ENCODE measurements at places on chromosomes 1 and 21.

- no peak for DNase-seq
Measured at GRCh38 chr1:201641524-201642253, 102.8 kb downstream of the NAV1 start.

DNA sequence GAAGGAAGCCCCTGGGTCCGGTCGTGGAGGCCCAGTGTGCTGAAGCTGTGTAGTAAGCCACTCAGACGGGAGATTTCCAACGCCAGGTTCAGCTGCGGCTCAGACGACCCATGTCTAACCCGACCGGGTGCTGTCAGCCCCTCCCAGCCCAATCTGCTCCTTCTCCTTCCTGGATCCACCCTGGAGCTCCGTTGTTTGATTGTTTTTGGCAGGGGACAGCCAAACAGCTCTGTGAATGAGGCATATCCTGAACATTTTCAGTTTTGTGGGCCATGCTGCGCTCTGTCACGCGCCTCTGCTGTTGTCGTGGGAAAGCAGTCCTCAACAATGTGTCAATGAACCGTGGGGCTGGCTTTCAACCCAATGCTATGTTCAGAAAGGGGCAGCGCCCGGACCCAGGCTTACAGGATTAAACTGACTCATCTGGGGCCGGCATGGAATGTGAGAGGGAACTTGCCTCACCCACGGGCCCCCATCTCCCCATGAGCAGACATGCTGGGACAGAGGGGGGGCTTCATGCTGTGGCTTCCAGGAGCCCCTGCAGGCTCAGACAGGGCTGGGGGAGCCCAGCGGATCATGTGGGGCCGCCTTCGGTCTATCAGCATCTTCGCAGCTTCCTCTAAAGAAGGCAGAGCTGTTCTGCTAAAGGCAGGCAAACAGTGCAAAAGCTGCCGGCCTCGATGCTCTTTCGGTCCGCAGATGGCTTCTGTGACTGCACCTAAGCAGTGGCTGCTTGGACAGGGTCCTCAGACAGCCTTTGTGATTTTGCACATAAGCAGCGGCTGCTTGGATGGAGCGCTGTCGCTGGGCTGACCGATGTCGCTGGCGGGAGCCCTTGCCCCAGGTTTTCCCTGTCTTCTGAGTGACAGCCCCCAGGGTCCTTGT is 101.7 kb downstream of the RIPK4 start:
- DNase-seq, result no peak

DNA sequence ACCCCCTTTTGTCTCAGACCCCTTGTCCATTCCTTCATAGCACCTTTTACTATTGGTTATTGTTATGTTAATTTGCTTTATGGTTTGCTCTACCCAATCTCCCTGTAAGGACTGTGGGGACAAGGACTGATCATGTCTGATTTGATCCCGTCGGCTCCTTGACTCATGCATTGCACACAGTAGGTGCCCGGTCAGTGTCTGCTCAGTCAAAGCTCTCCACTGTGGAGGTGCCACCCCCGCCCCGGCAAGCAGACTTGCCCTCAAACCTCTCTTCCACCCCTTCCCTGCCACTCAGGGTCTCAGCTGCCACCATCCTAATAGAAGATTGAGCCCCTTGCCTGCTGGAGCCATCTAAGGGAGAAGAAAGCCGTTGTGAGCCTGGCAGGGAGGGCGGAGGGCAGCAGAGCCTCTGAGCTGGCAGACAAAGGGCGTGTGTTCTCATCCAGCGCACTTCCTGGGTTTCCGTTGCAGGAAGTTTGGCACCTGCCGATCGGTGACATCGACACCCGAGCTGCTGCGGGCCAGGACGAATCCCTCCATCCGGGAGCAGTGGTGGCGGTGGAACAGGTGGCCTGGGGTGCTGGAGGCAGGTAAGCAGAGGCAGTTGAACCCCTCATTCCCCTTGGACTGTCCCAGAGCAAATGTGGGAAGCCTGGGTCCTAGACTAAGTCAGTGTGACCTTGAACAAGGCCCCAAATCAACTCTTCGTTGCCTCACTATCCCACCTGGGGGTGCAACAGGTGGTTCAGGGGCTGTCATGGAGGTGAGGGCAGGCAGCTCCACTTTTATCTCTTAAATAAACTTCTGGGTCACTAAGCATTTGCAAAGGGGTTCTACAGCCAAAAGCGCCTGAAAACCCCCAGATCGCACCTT is 2.2 kb upstream of the FBLIM1 start:
- DNase-seq, result peak; percentile 60

DNA sequence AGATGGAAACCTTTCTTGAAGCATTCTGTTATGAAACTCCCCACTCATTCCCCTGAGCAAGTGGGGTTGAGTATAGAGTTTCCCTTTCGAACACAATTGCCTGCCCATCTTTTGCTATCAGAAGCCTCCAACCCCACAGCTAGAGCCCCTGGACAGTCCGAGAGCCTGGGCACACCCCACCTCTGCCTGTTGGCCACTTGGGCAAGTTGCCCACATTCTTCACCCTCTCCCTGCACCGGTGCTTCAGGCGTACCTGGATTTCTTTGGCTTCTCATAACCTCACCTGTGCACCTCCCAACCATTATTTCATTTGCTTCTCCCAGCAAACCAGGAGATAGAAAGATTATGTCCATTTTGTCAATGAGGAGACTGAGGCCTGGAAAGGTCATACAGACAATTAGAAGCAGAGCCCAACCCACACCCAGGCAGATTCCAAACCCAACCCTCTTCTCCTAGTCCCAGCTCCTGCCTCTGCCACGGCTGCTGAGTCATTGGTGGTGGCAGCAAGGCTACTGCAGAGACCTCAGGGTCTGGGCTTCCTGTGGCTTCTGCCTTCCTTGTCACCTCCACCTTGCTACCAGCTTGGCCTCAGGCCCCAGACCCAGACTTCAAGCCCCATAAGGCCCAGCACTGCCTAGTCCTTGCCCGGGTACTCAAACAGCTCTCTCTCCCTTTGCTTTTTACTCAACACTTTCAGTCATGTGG is 118.7 kb upstream of the ZBTB40 start:
- no peak for DNase-seq

GRCh38 chr1:229803626-229804217 is 177.7 kb downstream of the URB2 start:
- DNase-seq, result no peak

DNA sequence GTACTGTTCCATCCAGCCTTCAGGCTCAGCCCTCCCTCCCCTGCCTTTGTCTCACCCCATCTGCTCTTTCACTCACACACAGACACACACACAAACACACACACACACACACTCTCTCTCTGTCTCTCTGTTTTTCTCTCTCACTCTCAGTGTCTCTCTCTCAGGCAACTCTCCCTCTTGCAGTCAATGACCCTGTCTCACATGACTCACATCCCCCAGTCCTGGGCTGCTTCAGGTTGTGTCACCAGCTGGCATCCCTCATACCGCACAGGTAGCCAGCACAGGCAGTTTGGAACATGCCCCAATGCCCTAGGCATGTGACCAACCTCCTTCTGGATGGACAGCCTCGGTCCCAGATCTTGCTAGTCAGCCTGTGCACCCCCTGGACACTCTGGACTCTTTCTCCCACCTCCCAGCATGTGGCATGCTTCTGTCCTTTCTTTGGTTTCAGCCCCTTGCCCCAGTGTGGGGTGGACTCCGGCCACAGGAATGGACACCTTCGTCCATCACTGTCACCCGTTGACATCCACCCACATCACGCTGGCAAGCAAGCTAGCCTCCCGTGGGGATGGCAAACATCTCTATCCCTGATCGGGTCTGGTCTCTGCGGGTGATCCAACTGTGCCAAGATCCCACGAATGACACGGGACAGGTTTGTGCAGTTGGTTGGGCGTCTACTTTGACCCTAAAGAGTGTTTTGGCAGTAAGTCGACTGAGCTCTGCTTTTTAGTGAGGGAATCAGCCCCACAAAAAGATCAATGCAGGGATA is 23.4 kb upstream of the FCGR2A start:
- DNase-seq, result no peak

DNA sequence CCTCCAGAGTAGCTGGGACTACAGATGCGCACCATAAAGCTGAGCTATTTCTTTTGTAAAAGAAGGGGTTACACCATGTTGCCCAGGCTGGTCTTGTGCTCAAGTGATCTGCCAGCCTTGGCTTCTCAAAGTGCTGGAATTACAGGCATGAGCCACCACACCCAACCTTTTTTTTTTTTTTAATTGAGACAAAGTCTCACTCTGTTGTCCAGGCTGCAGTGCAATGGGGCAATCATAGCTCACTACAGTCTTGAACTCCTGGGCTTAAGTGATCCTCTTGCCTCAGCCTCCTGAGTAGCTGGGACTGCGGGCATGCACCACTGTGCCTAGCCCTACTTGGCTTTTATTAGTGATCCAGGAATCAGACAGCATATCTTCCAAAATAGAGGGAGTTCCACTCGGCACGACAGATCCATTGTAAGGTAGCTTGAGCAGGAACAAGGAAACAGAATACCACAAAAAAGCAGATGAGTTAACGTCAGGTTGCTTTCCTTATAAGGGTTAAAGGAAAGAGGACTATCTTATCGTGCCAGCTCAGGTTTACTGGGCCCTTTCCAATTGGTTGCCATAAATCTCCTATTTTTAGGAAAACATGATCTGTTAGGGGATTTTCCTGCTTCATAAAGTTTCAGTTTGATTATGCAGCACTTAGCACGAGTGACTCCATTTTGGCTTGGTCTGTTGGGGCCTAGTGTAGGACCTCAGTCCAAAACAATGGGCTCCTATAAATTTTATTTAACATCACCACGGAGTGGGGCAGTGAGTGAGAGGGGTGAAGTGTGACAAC is 45.2 kb downstream of the NENF start:
- DNase-seq, result no peak

- no peak for DNase-seq
Measured at GRCh38 chr1:94698356-94698755, 121.8 kb upstream of the SLC44A3 start.

DNA sequence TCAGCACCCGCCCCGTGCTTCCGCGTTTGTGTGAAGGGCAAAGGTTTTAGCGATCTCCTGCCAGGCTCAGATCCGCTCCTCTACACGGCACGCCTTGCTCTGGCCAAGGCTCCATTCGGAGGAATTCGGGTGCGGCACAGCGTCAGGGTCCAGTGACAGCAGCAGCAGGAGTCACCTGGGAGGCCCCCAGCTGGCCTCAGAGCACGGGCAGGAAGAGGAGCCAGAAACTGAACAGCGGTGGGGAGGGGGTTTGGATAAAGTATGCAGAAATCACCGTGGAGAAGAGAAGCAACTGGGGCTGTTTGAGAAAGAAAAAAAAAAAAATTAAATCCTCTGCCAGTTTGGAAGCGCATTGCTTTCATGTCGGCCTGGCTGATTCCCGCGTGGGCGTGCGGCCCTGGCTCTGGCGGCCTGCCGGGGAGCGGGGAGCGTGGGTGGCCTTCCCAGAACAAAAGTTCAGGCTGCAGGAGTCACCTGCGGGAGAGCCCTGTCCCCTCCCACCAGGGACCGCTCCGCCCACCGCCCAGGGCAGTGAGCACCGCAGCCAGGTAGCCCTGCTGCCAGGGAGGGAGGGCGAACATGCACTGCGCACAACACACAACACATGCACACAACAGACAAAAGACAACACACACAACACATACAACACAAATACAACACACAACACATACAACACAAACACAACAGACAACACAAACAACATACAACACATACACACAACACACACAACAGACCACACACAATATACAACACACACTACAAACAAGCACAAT is 107.6 kb downstream of the ETS2 start:
- no peak for DNase-seq

DNA sequence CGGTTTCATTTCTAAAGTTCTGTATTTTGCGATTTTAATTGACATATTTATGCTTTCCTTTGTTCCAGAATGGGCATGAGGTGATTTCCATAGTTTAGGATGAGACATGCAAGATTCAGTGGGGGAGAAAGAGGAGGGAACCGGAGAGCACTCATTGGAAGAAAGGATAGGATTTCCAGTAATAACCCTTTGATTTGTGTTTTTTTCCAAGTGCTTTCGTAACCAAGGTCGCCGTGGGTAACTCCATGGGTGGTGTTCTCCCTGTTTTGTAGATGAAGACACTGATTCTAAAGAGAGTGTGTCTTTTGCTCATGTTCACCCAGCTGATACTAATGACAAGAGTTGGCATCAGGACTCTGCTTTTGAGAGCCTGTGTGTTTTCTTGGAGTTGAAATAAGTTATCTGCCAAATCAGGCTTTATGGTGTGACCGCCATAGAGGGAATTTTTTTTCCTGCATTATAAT is 170.1 kb downstream of the DHRS3 start:
- no peak for DNase-seq

- no peak for DNase-seq
Measured at GRCh38 chr1:25700626-25701025, 84.0 kb downstream of the MAN1C1 start.

DNA sequence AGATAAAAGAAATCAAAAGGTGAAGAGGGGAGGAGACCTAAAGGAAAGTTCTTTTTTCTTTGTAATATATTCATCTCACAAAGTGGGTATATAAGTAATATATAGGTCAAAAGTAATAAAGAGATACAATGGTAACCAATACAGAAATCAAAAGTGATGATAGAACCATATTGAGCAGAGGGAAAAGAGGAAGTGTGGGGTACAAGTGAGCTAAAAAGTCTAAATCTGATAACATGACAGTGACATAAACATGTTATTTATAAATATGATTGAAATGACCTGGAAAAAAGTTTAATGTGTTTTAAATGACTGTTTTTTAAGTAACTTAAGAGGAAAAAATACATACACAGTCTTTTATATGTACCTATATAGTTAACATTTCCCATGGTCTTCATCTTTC is 70.5 kb downstream of the MRPL39 start:
- DNase-seq, result no peak

DNA sequence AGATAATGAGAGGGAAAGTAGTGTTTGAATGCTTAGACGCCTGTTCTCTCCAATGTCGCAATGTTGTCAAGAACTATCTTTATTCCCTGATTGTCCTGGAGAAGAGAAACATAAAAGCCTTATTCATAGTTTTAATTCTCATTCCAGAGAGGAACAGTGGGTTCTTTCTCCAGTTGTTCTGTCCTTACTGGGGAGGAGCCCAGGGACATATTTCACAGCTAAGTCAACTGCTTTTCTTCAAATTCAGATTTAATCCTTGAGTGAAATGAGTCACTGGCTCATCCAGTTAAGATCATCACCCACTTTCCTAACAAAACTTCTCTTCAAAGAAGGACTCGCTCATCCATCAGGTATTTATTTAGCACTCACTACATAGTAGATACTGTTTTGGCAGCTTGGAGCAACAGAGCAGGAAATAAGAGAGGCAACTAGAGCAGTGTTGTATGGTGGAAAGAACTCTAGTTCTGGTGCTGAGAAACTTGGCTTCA is 365.7 kb upstream of the USP24 start:
- no peak for DNase-seq

DNA sequence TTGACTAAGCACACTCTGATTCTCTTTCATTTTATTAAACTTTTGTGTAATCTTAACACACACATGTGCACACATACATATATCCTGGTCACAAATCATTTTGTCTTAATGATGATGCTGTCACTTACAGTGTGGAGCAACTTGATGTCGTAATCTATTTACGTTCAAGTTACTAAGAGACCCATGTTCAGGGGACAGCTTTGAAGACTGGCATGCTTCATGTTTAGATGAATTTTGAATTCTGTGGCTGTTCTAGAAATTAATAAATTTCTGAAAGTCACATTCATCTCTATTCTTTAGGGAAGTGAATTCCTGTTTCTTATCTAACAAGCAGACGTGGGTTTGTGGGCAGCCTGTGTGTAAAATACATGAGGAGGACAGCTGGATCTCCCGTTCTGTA is 1637.8 kb downstream of the PLA2G4A start:
- DNase-seq, result no peak

Measured in Jurkat, Clone E6-1 (cell line).